Central memory CD8-positive, alpha-beta T cell (primary cell): ENCODE measurements at places on chromosomes 16 and 17.
A peak's percentile ranks its signal among the peaks of the same experiment; 100 is the strongest.

DNA sequence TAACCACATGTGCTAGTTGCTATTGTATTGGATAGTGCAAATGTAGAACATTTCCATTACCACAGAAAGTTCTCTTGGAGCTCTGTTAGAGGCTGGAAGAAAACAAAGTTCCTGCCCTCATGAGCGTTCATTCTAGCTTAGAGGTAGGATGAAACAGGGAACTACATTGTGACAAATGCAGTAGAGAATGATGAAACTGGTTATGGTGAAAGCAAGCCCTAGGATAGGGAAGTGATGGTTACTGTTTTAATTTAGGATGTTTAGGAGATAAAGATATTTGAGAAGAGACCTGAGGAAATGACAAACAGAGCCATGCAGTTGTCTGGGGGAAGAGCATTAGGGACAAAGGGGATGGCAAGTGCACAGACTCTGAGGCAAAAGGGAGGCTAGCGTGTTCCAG, 50.7 kb downstream of the AATF start:
- DNase-seq, result no peak
- H3K36me3 ChIP-seq, result peaks cover 35% of the 10 kb centered on the region
- no peak overlapping the region for H3K4me3 ChIP-seq
- H3K27ac ChIP-seq, result peak overlapping the region; percentile 69
- H3K27me3 ChIP-seq, result no peaks in the 10 kb centered on the region

- no peak overlapping the region for H3K27ac ChIP-seq
- no peak overlapping the region for H3K4me3 ChIP-seq
- no peaks in the 10 kb centered on the region for H3K4me1 ChIP-seq
Observed at GRCh38 chr17:72399608-72400487, 279.0 kb downstream of the SOX9 start.

DNA sequence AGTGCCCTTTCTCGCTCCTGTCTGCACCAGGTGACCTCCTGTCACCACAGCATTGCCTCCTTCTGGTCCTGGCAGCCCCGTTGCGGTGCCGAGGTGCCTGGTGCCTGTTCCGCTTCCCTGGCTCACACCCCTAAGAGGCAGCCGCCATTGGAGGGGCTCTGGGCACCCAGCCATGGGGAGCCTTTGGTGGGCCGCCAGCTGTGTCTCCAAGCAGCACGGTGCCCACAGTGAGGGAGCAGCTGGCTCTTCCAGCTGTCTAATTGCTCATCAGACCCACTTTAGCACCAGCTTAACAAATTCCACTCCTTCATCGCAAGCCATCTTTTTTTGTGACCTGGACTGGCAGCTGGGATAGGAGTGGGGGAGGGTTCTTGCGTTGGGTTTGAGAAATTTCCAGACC, 276.1 kb downstream of the SNX29 start:
- H3K4me3 ChIP-seq, result no peak overlapping the region
- peaks cover 29% of the 10 kb centered on the region for H3K4me1 ChIP-seq
- H3K36me3 ChIP-seq, result peaks cover 1% of the 10 kb centered on the region
- no peak overlapping the region for H3K27ac ChIP-seq
- H3K27me3 ChIP-seq, result no peaks in the 10 kb centered on the region
- DNase-seq, result no peak

DNA sequence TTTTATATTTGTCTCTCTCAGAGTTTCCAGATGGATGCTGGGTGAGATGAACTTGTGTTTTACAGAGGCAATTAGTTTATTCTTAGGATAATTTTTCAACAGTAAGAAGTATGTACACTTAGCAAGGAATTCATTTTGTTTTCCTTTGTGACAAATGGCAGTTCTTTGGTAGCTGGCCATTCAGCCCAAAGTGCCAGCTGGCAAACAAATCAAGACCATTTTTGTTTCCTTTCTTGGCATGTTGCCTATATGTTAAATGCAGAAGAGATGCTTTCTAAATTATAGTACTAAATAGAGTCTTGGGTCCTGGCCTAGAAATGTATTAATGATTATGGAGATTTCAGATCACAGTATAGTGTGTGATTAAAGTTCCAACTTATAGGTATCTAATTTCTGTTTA, 337.1 kb downstream of the CNTNAP4 start:
- H3K36me3 ChIP-seq, result no peaks in the 10 kb centered on the region
- no peaks in the 10 kb centered on the region for H3K27me3 ChIP-seq
- H3K27ac ChIP-seq, result no peak overlapping the region
- H3K4me1 ChIP-seq, result no peaks in the 10 kb centered on the region
- no peak overlapping the region for H3K4me3 ChIP-seq

- H3K4me1 ChIP-seq, result no peaks in the 10 kb centered on the region
- peaks cover 97% of the 10 kb centered on the region for H3K27me3 ChIP-seq
- no peaks in the 10 kb centered on the region for H3K36me3 ChIP-seq
- H3K4me3 ChIP-seq, result no peak overlapping the region
- DNase-seq, result no peak
- no peak overlapping the region for H3K27ac ChIP-seq
Observed at GRCh38 chr16:86199182-86199581, 300.2 kb downstream of the IRF8 start.

DNA sequence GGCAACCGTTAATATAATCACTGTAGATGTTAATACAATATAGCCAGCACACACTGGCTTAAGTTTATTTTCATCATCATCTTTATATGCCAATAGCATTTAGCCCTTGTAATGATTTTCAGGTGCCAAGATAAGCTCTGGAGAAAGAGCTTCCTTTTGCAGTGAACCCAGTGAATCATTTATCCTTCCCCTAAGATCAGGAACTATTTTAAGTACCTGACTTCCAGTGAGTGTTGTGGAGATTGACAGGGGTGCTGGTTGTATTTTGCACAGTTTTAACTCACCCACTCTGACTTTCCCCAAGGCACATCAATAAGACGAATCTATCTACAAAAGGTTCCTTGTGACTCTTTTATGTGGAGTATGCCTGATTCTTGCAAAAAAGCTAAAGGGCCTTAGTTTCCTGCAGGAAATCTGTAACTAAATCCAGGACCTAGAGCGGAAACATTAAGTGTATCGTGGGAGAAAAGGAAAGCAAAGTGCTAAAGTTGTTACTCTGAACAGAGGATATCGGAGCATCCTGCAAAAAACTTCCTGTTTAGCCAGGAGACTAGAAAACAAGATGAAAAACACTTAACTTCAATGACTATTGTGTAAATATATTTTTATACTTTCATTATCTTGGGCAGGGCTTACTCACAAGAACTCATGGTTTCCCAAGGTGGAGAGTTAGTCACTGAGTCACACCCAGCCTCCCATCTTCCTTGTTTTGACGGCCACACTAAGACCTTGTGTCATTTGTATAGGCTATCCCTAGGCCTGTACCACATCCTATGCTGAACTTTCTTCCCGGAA, 183.6 kb downstream of the MAP2K6 start:
- peaks cover 9% of the 10 kb centered on the region for H3K4me1 ChIP-seq
- no peak overlapping the region for H3K27ac ChIP-seq
- peaks cover 27% of the 10 kb centered on the region for H3K27me3 ChIP-seq

DNA sequence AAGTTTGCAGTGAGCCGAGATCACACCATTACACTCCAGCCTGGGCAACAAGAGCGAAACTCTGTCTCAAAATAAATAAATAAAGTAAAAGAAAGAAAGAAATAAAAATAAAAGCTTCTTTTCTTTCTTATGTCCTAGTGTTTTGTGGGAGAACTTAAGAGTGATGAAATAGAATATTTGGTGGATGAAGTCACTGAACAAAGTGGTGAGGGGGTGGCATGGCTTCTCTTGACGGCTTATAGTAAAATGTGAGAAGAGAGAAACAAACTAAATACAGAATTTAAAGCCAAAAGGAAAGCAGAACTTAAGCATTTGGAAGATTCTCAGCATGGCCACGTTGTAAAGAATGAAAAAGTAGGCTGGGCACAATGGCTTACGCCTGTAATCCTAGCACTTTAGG, 15.3 kb downstream of the SGF29 start:
- peak overlapping the region; percentile 29 for H3K27ac ChIP-seq
- no peaks in the 10 kb centered on the region for H3K27me3 ChIP-seq
- H3K36me3 ChIP-seq, result peaks cover 5% of the 10 kb centered on the region
- no peak overlapping the region for H3K4me3 ChIP-seq

DNA sequence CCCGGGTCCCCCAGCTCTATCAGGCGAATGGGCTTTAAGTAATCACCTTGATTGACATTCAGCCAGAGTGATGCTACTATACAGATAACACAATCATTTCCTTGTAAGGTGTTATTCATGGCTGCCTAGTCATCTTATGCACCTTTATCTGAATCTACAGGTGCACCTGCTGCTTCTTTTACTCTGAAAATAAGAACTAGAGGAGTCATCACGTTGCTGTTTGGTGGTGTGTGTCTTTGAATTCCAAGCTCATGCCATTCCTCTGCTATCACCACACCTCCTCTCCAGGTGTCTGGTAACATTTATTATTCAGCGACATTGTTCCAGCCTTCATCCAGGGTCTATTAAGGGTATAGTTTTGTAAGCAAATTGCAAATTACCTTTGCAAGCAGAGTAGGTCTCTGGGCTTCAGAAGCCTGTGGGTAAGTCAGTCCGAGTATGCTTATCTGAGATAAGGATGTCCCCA, 51.9 kb downstream of the NOS2 start:
- H3K4me3 ChIP-seq, result no peak overlapping the region
- H3K4me1 ChIP-seq, result no peaks in the 10 kb centered on the region
- no peaks in the 10 kb centered on the region for H3K36me3 ChIP-seq
- no peak overlapping the region for H3K27ac ChIP-seq
- no peaks in the 10 kb centered on the region for H3K27me3 ChIP-seq

DNA sequence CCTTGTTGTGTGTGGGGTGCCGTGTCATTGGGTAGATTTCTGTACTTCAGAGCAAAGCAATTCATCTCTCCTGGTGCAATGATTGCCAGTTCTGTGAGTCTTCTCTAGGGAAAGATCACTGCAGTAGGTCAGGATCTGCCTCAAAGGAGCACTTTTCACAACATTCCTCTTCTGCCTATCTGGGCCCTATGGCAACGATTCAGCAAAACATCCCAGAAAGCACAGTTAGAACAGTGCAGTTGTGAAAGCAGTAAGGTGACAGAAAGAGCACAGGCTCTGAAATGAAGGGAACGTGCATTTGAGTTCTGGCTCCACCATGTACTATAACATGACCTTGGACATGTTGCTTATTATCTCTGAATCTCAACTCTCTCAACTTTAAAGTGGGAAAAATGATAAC, 178.5 kb upstream of the N4BP1 start:
- H3K4me3 ChIP-seq, result no peak overlapping the region
- H3K4me1 ChIP-seq, result no peaks in the 10 kb centered on the region
- H3K27ac ChIP-seq, result no peak overlapping the region
- DNase-seq, result no peak
- H3K27me3 ChIP-seq, result peaks cover 4% of the 10 kb centered on the region
- H3K36me3 ChIP-seq, result no peaks in the 10 kb centered on the region

GRCh38 chr17:42679492-42680330, 1.9 kb downstream of the CCR10 start:
- no peak overlapping the region for H3K27ac ChIP-seq
- H3K27me3 ChIP-seq, result peaks cover 52% of the 10 kb centered on the region
- H3K4me1 ChIP-seq, result peaks cover 61% of the 10 kb centered on the region
- peak; percentile 53 for DNase-seq
- H3K36me3 ChIP-seq, result peaks cover 12% of the 10 kb centered on the region

DNA sequence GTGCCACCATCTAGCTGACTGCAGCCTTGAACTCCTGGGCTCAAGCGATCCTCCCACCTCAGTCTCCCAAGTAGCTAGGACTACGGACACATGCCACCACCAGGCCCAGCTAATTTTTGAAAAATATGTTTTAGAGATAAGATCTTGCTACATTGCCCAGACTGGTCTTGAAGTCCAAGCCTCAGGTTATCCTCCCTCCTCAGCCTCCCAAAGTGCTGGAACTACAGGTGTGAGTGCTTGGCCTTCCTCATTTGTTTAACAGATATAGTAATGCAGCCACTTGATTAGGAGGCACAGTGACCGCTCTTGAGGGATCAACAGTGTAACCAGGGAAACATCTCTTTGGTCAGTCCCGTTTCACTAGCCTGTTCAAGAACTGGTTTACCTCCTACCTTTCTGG, 35.1 kb downstream of the HLF start:
- no peaks in the 10 kb centered on the region for H3K27me3 ChIP-seq
- no peak overlapping the region for H3K4me3 ChIP-seq
- DNase-seq, result no peak
- H3K27ac ChIP-seq, result no peak overlapping the region

DNA sequence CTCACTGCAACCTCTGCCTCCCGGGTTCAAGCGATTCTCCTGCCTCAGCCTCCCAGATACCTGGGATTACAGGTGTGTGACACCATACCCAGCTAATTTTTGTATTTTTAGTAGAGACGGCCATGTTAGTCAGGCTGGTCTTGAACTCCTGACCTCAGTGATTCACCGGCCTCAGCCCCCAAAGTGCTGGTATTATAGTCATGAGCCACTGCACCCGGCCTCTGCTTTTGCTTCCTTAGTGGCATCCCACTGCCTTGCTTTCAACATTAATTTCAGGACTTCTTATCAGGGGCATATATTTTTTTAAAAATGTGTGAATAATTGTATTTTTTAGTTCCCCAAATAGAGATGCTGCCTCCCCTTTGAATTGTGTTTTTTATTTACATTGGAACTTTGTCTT, 98.8 kb downstream of the SYCE1L start:
- no peak for DNase-seq
- H3K27ac ChIP-seq, result no peak overlapping the region
- H3K4me1 ChIP-seq, result no peaks in the 10 kb centered on the region
- no peaks in the 10 kb centered on the region for H3K36me3 ChIP-seq
- H3K4me3 ChIP-seq, result no peak overlapping the region
- peaks cover 15% of the 10 kb centered on the region for H3K27me3 ChIP-seq

DNA sequence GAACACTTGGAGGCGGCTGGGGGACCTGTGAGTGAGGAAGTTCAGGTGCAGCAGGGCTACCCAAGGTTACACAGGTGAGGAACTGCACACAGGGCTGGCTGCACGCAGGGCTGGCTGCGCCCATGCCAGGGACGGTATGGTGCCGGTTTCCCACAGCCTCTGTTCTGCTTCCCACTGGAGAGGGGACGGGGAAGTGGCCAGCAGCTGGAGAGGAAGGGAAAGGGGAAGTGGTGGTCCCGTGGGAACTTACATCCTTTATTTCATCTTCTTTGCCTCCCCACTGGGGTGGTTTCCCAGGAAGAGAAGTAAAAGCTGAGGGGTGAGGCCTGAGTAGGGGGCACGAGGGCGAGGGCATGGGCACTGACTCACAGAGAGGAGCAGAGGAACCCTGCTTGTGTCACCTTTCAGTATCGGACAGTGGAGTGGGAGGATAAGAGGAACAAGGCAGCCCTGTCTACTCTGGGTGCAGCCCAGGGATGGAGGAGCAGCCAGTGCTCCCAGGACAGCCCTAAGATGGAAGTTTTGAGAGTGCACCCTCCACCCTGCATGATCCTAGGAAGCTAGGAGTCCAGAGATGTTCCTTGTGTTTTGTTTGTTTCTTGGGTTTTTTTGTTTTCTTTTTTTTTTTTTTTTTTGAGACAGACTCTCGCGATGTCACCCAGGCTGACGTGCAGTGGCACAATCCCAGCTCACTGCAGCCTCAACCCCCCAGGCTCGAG, 25.5 kb upstream of the CDH1 start:
- H3K4me3 ChIP-seq, result no peak overlapping the region
- no peak for DNase-seq
- H3K36me3 ChIP-seq, result peaks cover 2% of the 10 kb centered on the region
- H3K27me3 ChIP-seq, result peaks cover 21% of the 10 kb centered on the region

- peaks cover 1% of the 10 kb centered on the region for H3K36me3 ChIP-seq
- H3K27me3 ChIP-seq, result peaks cover 73% of the 10 kb centered on the region
- no peak overlapping the region for H3K4me3 ChIP-seq
- H3K4me1 ChIP-seq, result no peaks in the 10 kb centered on the region
- no peak overlapping the region for H3K27ac ChIP-seq
- DNase-seq, result no peak
Observed at GRCh38 chr16:87538594-87538993, 45.8 kb upstream of the ZCCHC14 start.
